ENCODE measurements at places on chromosomes 5 and 9.

GRCh38 chr9:78363221-78363620 is 66.3 kb downstream of the PSAT1 start:
- no peak for DNase-seq

- no peak for DNase-seq
These were observed 95.3 kb upstream of the SLC12A2 start for GRCh38 chr5:127988146-127988760.

DNA sequence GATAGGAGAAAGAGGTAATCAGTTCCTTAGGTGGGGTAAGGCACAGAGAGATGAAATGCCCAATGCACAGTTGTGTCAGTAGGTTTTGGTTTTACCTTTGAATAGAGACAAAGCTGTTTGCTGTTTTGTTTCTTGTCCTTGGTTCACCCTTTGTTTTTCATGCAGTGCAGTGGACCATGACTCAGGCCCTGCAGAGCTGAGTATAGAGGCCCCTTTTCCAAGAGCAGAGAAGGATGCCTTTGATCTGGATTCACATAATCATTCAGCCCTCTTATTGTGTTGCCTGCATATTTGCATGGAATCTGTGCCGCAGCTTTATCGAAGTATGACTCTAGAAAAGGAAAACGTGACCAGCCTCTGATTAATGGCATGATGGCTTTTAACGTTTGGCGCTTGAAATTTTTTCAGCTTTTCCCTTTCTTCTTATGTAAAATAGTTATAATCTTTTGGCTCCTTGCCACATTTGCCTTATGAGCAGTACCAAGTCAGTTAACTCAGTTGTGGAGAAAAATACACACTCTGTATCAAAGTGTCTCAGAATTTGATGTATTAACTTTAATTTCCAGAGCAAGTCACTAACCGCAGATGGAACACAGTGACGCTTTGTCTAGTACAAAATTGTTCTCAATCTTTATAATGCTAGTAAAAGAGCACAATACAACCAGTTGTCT is 197.6 kb downstream of the KDM4C start:
- DNase-seq, result no peak

DNA sequence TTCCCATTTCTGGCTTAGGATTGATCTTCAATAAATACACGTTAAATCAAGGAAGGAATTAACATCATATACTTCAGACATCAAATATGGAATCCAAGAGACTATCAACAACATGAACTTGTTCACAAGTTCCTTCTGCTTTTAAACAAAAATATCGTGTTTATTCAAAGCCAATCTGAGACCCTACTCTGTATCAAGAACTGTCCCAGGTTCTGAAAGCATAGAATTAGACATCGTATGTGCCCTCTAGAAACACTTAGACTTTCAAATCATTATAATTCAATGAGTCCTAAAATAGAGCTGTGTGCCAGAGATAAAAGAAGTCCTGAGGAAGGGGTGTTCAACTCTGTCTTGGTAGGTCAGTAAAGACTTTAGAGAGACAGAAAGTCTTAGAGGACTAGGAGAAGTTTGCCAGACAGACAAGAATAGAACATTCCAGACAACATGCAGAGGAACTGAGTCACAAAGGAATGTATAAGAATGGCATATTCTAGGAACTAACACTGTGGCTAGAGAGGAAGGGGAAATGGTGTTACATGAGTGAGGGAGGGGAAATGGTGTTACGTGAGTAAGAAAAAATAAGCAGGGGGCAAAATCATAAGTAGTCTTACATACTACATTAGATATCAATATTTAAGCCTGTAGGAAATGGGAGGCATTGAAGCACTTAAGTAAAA is 2.9 kb downstream of the TPD52L3 start:
- no peak for DNase-seq

DNA sequence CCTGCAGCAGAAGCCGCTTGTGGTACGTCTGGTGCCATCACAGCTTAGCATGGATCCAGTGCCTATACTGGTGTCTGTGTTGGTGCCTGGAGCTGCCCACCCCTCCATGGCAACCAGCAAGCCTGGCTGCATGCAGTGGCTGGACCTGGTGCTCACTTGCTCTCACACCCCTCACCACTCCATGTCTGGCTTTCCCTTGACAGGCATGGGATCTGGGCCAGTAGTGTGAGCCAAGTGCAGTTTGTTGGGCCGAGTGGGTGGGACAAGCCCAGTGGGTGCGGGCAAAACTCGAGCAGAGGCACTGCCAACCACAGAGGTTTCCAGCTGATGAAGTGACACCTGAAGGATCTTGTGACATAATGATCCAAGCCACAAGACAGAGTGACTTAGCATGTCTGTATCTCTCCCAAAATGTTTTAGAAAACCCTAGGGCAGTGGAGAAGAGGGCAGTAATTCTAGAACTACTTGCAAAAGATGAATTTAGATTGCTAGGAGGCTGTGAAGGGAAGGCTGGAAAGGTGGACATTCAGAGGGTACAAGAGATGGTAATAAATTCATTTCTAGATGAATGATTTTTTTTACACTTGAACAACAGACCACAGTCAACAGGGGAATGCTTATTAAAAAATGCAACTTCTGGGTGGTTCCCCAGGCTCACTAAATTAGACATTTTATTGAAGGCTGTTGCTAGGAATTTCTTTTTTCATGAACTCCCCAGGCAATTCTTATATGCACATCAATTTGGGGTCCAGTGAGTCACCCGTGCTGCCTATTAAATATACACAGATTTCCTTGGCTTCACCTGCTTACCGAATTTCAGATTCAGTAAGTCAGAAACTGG is 660.3 kb downstream of the TLR4 start:
- DNase-seq, result no peak

- DNase-seq, result no peak
These were observed 1.4 kb downstream of the IL11RA start for GRCh38 chr9:34653151-34654072.

DNA sequence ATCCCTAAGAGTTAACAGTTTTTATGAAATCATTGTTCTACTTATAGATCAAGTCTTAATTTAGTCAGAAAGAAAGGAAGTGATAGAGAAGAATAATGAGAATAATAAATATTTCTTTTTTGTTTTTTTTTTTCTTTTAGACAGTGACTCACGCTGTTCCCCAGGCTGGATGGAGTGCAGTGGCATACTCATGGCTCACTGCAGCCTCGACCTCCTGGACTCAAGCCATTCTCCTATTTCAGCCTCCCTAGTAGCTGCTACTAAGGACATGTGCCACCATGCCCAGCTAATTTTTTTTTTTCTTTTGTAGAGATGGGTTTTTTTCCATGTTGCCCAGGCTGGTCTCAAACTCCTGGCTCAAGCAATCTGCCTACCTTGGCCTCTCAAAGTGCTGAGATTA is 11.0 kb downstream of the IFNA21 start:
- no peak for DNase-seq
